SK-MEL-5 (cell line): ENCODE measurements at places on chromosomes 1 and 21. TPM values are rescaled to one million over a fixed set of nuclear protein-coding genes. Genes with fewer than 3 reads are reported as not detected.

The PGBD5 gene
- total RNA-seq, result 0.61 and 0.80 TPM in 2 replicates

The GABPB2 gene
- 6.7 and 8.1 TPM in 2 replicates for total RNA-seq

The CDC42BPA gene
- 21.1 and 22.1 TPM in 2 replicates for total RNA-seq

- no peak for DNase-seq
Observed at GRCh38 chr1:173341307-173341706, 134.2 kb upstream of the TNFSF4 start.

DNA sequence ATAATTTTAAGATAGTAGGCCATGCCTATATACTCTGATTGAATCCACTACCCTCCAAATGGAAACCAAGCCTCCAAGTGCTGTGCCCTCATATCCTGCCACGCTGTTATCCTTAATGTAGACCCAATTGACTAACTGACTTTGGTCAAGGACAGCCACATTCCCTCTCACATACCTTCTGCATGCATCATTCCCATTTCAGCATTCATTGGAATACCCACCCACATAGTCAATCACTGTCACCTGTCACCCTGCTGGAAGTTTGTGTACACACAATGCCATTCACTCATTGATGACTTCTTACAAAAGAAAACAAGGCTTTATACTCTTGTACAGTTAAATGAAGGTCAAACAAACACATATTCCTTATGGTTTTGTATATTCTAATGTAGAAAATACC, 221.1 kb upstream of the PBX1 start:
- no peak for DNase-seq

DNA sequence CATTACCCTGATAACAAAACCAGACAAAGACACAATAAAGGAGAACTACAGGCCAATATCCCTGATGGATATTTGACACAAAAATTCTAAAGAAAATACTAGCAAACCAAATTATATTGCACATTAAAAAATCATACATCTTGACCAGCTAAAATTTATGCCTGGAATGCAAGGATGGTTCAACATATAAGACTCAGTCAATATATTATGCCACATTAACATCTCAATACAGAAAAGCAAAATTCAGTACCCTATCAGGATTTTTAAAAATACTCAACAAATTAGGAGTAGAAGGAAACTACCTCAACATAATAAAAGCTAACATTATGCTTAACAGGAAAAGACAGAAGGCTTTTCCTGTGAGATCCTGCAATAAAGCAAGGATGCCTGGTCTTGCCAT, 177.1 kb downstream of the MAGI3 start:
- DNase-seq, result no peak
